ENCODE measurements at places on chromosomes 1 and 21. TPM values are rescaled to one million over a fixed set of nuclear protein-coding genes. Genes with fewer than 3 reads are reported as not detected.

Gene SPRR2F
- not detected for total RNA-seq

Gene CYP2J2
- 0.69 TPM for total RNA-seq

DNA sequence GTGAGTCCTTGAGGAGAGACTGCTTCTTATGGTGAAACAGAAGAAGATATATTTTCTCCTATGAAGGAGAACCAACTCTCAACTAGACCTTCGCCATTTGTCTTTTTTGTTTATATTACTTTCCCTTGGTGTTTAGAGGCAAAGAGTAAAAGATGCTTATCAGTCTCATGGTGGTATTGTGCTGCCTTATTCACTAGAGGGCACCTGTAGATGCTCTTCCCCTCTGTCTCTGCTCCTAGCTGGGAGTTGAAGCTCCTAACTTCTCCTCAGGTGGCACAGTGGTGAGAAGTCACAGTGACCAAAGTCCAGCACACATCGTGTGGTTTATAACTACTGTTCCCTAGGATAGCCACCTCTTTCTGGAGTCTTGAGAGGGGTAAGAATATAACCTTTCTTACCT lies 1359.6 kb downstream of the PLA2G4A start:
- no peaks in the 10 kb centered on the region for H3K4me1 ChIP-seq
- no peaks in the 10 kb centered on the region for H3K27me3 ChIP-seq
- no peak for DNase-seq
- no peak overlapping the region for H3K27ac ChIP-seq
- H3K36me3 ChIP-seq, result no peaks in the 10 kb centered on the region

DNA sequence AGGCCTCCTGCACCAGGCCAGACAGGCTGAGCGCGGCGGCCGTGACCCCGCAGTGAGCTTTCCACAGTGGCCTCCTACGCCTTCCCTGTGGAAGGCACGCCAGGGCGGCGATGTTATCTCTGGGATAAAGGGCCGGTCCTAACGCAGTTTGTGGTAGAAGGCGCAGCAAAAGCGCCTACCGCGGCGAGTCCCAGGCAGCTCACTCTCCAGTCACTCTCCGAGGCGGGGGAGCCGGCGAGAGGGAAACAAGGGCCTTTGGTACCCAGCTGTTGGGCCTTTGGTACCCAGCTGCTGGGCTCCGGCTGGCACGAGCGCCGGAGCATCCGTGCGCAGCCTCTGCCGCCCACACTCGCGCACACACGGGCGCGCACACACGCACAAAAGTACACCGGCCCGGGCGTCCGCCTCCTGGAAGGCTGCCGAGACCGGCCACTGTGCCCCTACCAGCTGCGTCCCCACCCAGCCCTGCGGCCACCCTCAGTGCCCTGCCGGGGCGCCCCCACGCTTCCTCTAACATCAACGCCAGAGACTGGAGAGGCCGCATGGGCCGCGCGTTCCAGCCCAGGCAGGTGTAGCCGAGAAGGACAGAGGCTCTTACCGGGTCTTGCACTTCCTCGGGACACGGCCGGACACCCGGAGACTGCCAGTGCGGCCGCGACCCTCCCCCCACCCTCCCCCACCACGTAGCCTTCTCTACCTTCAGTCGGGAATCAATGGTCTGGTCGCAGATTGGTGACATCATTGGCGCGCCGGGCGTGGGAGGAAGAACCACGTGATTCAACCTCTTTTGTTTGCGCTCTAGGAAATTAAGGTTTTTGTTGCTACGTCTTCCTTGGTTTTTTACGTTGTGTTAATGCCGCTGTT lies 19.5 kb upstream of the ADAR start:
- peak overlapping the region; percentile 93 for H3K4me3 ChIP-seq
- H3K4me1 ChIP-seq, result peaks cover 7% of the 10 kb centered on the region
- H3K27me3 ChIP-seq, result no peaks in the 10 kb centered on the region
- H3K36me3 ChIP-seq, result peaks cover 3% of the 10 kb centered on the region
- peak overlapping the region; percentile 95 for H3K27ac ChIP-seq

GRCh38 chr1:201119206-201120197 lies 7.3 kb upstream of the CACNA1S start:
- DNase-seq, result peak; percentile 24
- no peaks in the 10 kb centered on the region for H3K36me3 ChIP-seq
- no peak overlapping the region for H3K27ac ChIP-seq
- H3K4me1 ChIP-seq, result no peaks in the 10 kb centered on the region
- no peak overlapping the region for H3K4me3 ChIP-seq

- DNase-seq, result no peak
- H3K4me1 ChIP-seq, result no peaks in the 10 kb centered on the region
- H3K36me3 ChIP-seq, result no peaks in the 10 kb centered on the region
- no peak overlapping the region for H3K4me3 ChIP-seq
- H3K27me3 ChIP-seq, result peaks cover 6% of the 10 kb centered on the region
These were observed 20.7 kb downstream of the NGF start for GRCh38 chr1:115317101-115318012.

GRCh38 chr1:10101929-10102328 lies 69.2 kb downstream of the UBE4B start:
- no peak for DNase-seq
- no peaks in the 10 kb centered on the region for H3K36me3 ChIP-seq
- no peak overlapping the region for H3K27ac ChIP-seq
- H3K27me3 ChIP-seq, result no peaks in the 10 kb centered on the region

- no peaks in the 10 kb centered on the region for H3K27me3 ChIP-seq
- DNase-seq, result no peak
- no peak overlapping the region for H3K4me3 ChIP-seq
- no peaks in the 10 kb centered on the region for H3K4me1 ChIP-seq
These were observed 559.9 kb downstream of the RWDD3 start for GRCh38 chr1:95793893-95794292.

DNA sequence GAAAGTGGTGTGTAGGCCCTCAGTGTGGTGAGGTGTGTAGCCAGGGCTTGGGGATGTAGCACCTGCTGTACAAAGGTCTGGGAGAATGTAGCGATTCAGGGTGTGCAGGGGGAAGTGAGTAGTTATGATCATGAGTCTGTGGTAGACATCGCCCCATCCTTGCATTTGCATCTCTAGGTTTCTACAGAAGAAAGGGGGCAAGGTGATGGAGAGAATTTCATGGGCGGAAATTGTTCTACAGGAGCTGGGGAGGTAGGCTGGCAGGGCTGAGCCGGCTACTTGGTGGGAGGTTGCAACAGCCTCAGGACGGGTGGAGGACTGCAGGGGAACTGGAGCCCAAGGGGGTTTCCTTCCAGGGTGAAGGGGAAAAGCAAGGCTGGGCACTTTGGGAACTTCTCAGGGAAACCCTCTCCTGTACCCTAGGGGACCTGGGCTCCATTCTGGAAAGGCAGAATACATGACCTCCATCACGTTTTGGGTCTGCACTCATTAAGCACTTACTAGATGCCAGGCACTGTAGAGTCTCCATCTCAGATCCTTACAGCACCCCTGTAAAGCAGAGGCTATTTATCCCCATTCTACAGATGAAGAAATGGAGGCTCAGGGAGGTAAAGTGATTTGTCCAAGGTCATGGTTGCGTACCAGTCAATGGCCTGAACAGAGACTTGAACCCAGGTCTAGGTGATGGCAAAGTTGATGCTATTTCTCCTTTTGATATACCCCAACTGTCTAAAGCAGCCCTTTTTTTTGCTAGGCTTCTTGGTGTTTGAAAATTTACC lies 14.5 kb upstream of the TNFRSF1B start:
- peak overlapping the region; percentile 93 for H3K27ac ChIP-seq
- H3K4me3 ChIP-seq, result no peak overlapping the region
- peaks cover 58% of the 10 kb centered on the region for H3K4me1 ChIP-seq
- H3K36me3 ChIP-seq, result no peaks in the 10 kb centered on the region

- DNase-seq, result no peak
- peaks cover 23% of the 10 kb centered on the region for H3K4me1 ChIP-seq
- H3K4me3 ChIP-seq, result no peak overlapping the region
- no peak overlapping the region for H3K27ac ChIP-seq
These were observed 43.5 kb downstream of the RRAGC start for GRCh38 chr1:38815903-38816627.

Measured in T-cell (primary cell).